PC-9 (cell line): ENCODE measurements at places on chromosomes 2 and 18. TPM values are rescaled to one million over a fixed set of nuclear protein-coding genes. Genes with fewer than 3 reads are reported as not detected.
A peak's percentile ranks its signal among the peaks of the same experiment; 100 is the strongest.

Gene ST8SIA3
- total RNA-seq, result not detected in 2 replicates

Gene MOB4
- total RNA-seq, result 19.9 and 20.1 TPM in 2 replicates

GRCh38 chr18:39806525-39806924 is 2148.5 kb upstream of the PIK3C3 start:
- H3K4me3 ChIP-seq, result no peak overlapping the region
- H3K4me1 ChIP-seq, result no peaks in the 10 kb centered on the region
- no peak overlapping the region for H3K27ac ChIP-seq
- no peaks in the 10 kb centered on the region for H3K36me3 ChIP-seq
- H3K27me3 ChIP-seq, result no peaks in the 10 kb centered on the region

DNA sequence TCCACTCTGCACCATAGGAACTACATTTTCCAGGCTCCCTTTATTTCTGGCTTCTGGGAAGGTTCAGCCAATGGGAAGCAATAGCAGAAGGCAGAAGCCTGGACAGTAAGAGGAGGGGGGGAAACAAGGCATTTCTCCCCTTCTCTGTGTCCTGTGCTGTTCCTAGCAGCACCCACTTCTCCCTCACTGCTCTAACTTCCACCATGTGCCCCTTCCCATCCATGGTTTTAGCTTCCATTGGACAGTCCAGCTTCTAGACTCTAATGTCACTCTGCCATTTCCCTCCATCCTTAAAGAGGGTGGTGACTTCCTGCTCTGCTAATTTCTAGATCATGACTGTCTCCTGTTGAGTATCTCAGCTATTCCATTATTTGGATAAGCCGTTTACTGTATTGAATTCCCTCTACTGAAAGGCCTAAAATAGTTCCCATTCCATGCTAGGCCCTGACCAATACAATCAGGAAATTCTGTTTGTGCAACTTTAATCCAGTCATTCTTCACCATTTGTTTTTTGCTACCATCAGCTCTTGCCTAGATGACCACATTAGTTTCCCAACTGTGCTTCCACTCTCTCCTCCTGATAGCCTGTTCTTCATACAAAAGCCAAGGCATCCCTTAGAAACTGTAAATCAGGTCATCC is 20.8 kb upstream of the LYPD1 start:
- H3K27ac ChIP-seq, result no peak overlapping the region
- no peak overlapping the region for H3K4me3 ChIP-seq
- H3K4me1 ChIP-seq, result no peaks in the 10 kb centered on the region
- H3K36me3 ChIP-seq, result no peaks in the 10 kb centered on the region
- no peak for DNase-seq

DNA sequence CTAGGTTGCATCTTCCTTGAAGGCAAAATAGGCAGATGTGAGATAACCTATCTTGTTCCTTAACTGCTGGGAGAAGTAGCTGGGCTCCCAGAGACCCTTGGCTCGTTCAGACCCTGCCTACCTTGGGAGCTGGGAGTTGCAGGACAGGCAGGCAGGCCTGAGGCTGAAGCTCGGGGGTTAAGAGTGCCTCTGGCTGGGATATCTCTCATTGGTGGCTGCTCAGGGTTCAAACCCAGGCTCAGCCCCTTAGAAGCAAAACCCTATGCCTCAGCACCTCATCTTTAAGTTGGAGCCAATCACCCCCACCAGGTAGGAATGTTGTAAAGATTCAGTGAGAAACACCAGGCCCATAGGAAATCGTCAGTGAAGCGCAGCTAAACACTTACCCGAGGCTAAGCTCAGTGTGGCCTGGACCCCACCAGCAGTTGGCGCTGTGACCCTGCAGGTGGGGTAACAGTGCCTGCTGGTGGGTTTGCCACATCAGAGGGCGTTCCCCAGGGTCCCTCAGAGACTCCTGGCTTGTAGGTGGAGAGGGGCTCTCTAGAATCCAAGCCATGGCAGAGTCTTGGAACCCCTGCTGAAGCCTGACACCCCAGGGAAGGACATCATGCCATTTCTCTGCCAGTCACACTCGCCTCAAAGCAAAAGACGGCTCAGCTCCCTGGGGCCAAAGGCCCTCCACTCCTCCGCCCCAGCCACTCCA is 54.6 kb upstream of the GPR17 start:
- peak; percentile 62 for DNase-seq
- no peaks in the 10 kb centered on the region for H3K36me3 ChIP-seq
- no peak overlapping the region for H3K4me3 ChIP-seq
- H3K27ac ChIP-seq, result no peak overlapping the region
- no peaks in the 10 kb centered on the region for H3K4me1 ChIP-seq

GRCh38 chr2:217417536-217417935 is 557.7 kb upstream of the TNP1 start:
- H3K27ac ChIP-seq, result no peak overlapping the region
- no peaks in the 10 kb centered on the region for H3K4me1 ChIP-seq
- no peak overlapping the region for H3K4me3 ChIP-seq

DNA sequence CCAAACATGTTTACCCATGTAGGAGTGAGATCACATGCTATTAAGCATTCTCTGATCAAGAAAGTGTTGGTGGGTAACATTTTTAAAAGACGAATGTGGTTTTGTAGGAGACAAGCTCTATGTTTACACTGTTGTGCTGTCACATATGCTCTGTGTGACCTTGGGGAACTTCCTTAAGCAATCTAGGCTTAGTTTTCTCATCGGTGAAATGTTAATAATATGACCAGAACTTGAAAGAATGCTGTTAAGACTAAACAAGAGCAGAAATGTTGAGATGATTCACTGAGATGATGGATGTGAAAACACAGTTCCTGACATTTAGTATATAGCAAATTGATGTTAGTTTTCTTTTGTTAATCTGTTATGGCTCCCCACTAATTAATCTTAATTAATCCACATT is 860.9 kb upstream of the CNTNAP5 start:
- H3K4me3 ChIP-seq, result no peak overlapping the region
- DNase-seq, result no peak
- no peaks in the 10 kb centered on the region for H3K27me3 ChIP-seq
- no peaks in the 10 kb centered on the region for H3K4me1 ChIP-seq
- no peaks in the 10 kb centered on the region for H3K36me3 ChIP-seq

GRCh38 chr2:233857511-233858141 is 3.3 kb upstream of the HJURP start:
- H3K27ac ChIP-seq, result no peak overlapping the region
- no peaks in the 10 kb centered on the region for H3K27me3 ChIP-seq
- 0 out of 2 replicates have a peak, but pooled peaks cover 3% of the 10 kb centered on the region for H3K36me3 ChIP-seq
- peaks cover 16% of the 10 kb centered on the region for H3K4me1 ChIP-seq
- H3K4me3 ChIP-seq, result no peak overlapping the region
- no peak for DNase-seq

GRCh38 chr18:35661483-35662146 is 80.1 kb downstream of the GALNT1 start:
- H3K27ac ChIP-seq, result no peak overlapping the region
- H3K4me1 ChIP-seq, result no peaks in the 10 kb centered on the region
- H3K4me3 ChIP-seq, result no peak overlapping the region
- no peaks in the 10 kb centered on the region for H3K27me3 ChIP-seq

DNA sequence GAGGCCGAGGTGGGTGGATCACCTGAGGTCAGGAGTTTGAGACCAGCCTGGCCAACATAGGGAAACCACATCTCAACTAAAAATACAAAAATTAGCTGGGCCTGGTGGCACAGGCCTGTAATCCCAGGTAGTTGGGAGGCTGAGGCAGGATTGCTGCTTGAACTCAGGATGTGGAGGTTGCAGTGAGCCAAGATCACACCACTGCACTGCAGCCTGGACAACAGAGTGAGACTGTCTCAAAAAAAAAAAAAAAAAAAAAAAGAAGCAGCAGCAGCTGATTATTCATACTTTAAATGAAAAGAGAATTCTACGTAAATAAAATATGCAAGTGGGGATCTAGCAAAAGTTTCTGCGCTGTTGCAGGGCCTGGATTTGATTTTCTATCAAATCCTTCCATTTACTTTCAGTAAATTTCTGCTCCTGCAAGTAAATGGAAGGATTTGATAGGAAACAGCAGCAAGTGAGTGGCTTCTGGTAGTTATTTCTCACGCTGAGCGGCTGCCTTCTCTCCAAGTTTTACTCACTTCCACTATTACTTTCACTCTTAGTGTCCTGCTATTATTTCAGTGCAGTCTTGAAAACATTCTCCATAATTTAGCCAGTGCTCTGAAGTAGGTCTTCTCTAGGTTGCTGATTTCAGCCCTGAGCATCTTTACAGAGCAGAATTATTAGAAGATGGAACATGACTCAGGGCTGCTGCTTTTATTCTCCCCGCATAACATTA is 68.4 kb downstream of the SLC16A14 start:
- no peaks in the 10 kb centered on the region for H3K36me3 ChIP-seq
- no peaks in the 10 kb centered on the region for H3K27me3 ChIP-seq
- no peak overlapping the region for H3K4me3 ChIP-seq
- DNase-seq, result no peak

DNA sequence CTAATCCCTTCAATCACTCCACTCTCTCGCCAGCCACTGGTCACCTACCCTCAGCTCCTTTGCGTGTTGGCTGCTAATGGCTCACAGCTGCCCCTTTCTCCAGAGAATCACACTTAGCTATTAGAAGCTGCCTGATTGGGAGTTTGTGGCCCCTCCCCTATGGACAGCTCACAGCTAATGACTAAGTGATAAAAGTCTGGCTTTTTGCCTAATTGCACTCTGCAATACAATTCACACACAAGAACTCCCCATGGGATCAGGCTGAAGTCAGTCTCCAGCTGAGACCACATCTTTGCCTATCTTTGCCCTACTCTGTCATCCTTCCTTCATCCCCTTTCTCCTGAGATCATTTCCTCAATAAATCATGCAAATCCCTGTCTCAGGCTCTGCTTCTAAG is 701.9 kb upstream of the RAB6C start:
- H3K27ac ChIP-seq, result no peak overlapping the region
- no peaks in the 10 kb centered on the region for H3K4me1 ChIP-seq
- H3K27me3 ChIP-seq, result 0 out of 2 replicates have a peak, but pooled peaks cover 5% of the 10 kb centered on the region
- no peak overlapping the region for H3K4me3 ChIP-seq
- no peak for DNase-seq

DNA sequence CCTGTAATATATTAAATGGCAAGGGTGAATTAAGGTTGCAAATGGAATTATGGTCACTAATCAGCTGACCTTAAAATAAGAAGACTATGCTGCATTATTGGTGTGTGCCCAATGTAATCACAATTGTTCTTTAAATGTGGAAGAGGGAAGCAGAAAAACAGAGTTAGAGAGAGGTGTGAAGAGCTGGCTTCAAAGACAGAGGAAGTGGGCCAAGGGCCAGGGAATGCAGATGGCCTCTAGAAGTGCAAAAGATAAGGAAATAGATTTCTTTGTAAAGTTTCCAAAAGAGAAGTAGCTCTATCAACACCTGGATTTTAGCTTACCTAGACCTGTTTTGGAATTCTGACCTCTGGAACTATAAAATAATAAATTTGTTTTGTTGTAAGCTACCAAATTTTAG is 276.0 kb downstream of the LRRTM1 start:
- H3K27me3 ChIP-seq, result peaks cover 13% of the 10 kb centered on the region; the same call in 1 of the 2 replicates
- no peak overlapping the region for H3K4me3 ChIP-seq
- DNase-seq, result no peak

GRCh38 chr2:127408807-127409099 is 9.5 kb upstream of the PROC start:
- H3K4me1 ChIP-seq, result peaks cover 54% of the 10 kb centered on the region
- H3K36me3 ChIP-seq, result no peaks in the 10 kb centered on the region
- H3K4me3 ChIP-seq, result peak overlapping the region; percentile 65; the same call in 1 of the 2 replicates
- H3K27me3 ChIP-seq, result no peaks in the 10 kb centered on the region
- DNase-seq, result no peak

DNA sequence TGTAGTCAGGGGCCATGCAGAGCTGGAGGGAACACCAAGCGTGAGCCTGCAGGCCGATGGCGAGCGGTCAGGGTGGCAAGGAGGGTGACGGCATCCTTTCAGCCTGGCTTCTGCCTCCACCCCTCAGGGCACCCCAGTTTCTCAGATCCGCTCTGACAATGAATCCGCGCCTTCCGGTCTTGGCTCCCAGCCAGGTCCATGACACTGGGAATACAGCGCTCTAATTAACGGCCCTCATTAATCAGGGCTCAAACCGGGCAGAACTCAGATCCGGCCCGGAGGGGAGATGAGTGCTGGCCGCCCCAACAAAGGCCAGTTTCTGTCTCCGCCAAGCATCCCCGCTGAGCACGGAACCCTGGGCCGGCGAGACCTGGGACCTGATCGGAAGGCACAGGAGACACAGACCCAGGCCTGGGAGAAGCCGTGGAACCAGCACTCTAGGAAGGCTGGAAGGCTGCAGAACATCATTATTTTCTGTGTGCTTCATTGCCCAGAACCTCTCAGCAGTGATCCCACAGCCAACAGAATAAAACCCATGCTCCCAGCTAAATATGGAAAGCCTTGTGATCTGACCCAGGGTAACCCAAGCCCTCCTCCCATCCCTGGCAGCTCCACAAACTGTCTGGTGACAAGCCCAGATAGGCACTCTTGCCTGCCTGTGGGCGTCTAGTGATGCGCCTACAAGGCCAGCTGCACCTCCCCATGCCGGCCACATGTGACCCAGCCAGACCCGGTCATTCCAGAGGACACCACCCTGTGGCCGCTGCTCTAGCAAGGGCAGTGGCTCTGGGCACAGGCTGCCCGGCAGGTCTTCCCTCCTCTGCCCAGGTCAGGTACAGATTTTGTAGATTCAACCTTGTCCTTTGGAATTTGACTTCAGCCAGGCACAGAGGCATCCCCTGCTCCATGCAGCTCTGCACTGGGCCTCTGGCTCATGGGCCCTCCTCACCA is 438.7 kb upstream of the MYT1L start:
- H3K4me3 ChIP-seq, result no peak overlapping the region
- H3K36me3 ChIP-seq, result no peaks in the 10 kb centered on the region
- H3K4me1 ChIP-seq, result no peaks in the 10 kb centered on the region
- no peak overlapping the region for H3K27ac ChIP-seq
- H3K27me3 ChIP-seq, result peaks cover 72% of the 10 kb centered on the region

- peaks cover 4% of the 10 kb centered on the region; the same call in 1 of the 2 replicates for H3K27me3 ChIP-seq
- peaks cover 9% of the 10 kb centered on the region; the same call in 1 of the 2 replicates for H3K4me1 ChIP-seq
- no peak for DNase-seq
- H3K36me3 ChIP-seq, result no peaks in the 10 kb centered on the region
Measured at GRCh38 chr18:10213526-10213925, 240.9 kb upstream of the APCDD1 start.

DNA sequence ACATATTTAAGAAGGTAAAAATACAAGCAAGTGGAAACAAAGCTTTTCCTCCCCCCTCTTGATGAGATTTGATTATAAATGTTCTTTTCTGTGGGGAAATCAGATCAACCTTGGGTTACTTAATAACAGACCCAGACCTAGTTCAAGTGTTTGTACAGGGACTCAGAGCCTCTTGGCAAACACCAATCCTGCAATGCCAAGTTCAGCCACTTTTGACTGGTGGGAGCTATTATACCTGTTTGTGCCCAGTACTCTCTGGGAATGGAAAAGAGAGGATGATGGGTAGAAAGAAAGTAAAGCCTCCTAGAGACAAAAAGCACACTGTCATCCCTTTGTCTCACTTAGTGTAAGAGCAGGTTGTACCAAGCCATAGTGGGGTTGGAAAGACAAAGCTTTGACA is 63.8 kb upstream of the EPHA4 start:
- no peaks in the 10 kb centered on the region for H3K36me3 ChIP-seq
- DNase-seq, result no peak
- no peaks in the 10 kb centered on the region for H3K4me1 ChIP-seq
- no peaks in the 10 kb centered on the region for H3K27me3 ChIP-seq
- no peak overlapping the region for H3K4me3 ChIP-seq
- no peak overlapping the region for H3K27ac ChIP-seq
